ENCODE measurements at places on chromosomes 16 and 17.

GRCh38 chr16:75065149-75065505, 51.5 kb downstream of the LDHD start:
- DNase-seq: no peak

- DNase-seq: peak; percentile 80
Measured at GRCh38 chr17:17140590-17140980, 65.5 kb downstream of the PLD6 start.

- DNase-seq: no peak
Measured at GRCh38 chr16:77467821-77468335, 33.0 kb upstream of the ADAMTS18 start.

- no peak for DNase-seq
Measured at GRCh38 chr16:87694441-87695125, 71.2 kb downstream of the KLHDC4 start.

- no peak for DNase-seq
Measured at GRCh38 chr16:83728492-83728891, 79.3 kb upstream of the HSBP1 start.

GRCh38 chr17:57954397-57955182, 622 bp downstream of the CUEDC1 start:
- DNase-seq: peak; percentile 90

DNA sequence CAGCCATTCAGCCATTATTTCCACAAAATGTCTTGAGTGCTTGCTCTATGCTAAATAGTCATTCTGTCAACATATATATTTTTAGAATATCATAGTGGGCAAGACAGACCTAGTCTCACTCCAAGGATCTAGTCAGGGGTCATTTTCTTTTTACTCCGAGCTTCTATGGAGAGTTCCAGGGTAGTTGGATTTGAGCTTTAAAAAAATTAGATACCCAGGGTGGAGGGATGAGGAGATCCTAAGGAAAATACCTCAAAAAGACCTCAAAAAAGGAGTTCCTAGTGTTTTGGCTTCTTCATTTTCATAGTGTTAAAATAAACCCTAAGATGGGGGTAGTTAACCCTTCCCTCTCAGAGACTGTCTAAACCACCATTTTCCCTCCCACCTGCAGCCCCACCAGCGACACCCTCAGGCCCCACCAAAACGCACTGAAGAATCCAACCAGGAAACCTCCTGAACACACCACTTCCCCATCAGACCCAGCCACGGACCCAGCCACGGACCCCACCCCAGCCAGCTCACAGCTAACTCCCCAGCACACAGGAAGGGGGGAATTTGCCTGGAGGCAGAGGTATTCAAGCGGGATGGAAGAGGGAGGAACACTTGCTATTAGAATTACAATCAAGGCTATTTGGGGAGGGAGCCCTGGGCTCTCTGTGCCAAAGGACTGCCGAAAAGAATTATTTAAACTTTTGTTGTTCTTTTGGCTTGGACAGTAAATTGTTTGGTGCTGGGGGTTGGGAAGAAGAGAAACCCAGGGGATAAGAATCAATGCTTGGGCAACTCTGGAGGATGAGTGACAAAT, 2.2 kb downstream of the ETV4 start:
- DNase-seq: no peak

DNA sequence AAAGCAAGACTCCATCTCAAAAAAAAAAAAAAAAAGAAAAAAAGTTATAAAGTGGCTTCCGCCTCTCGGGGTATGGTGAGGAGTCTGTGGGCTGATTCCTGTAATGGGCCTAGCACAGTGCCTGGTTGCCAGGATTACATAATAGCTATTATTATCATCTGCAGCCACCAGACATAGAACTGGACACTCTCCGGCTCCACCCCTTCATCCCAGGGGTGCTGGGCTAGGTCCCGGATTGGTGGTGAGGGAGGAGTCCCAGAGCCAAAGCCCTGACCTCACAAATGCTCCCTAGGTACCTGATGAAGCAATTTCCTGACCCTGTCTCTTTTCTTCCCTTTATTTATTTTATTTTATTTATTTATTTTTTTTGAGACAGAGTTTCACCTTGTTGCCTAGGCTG, 11.6 kb upstream of the ADGRG1 start:
- no peak for DNase-seq

GRCh38 chr16:50595859-50596258, 47.7 kb downstream of the NKD1 start:
- DNase-seq: no peak

DNA sequence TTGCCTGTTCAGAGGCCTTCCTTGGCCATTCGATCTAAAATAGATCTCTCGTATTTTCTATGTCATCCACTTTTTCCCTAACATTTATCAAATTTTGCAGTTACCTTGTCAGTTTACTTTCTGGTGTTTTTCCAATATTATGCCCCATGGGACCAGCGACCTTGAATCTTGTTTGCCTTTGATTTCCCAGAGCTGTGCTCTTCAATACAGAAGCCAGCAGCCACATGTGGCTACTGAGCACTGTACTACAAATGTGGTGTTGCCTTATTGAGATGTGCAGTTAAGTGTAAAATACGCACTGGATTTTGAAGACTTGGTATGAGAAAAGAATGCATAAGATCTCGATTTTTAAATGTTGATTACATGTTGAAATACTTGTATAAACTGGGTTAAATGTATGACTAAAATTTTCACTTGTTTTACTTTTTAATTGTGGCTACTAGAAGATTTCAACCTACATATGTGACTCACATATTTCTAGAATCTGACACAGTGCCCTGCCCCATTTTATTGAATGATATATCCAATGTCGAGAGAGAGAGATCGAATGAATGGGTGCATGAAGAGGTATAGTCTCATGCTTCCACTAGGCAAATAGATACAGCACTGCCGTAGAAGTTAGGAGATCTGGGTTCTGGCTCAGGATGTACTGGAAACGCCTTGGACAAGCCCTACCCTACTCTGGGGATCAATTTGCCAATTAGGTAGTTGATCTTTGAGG, 824 bp upstream of the PSME3 start:
- no peak for DNase-seq

DNA sequence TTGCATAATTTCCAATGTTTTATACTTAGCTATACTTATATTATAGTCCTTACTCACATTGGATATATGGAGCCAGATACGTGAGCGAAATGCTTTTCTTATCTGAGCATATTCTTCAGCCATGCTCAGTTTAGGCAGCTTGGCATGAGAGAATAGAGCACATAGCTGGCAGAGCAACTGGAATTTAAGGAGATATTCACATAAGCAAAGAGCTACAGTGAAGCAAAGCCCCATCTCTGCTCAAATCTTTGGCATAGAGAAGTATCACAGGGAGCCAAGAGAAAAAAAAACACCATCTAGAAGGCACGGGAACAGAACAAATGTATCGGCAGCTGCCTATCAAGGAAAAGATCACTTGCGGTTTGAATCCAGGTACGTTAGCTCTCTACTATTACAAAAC, 734.2 kb upstream of the KIF2B start:
- no peak for DNase-seq

DNA sequence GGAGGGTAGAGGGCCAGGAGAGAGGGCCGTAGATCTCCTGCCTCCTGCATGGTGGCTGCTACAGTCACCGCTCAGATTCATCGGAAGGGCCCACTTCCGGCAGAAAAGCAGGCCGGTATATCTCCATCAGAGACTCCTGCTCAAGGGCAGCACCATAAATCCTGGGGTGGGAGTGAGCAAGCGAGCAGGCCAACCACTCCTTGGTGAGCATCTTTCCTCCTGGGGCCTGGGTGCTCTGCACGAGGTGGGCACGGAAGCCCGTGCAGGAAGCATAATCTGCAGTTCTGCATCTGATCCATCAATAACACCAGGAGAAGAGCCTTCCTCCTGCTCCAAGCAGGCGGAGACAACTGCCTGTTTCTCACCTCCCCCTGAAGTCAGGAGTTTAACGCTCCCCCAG, 57.4 kb upstream of the TMEM132E start:
- no peak for DNase-seq

DNA sequence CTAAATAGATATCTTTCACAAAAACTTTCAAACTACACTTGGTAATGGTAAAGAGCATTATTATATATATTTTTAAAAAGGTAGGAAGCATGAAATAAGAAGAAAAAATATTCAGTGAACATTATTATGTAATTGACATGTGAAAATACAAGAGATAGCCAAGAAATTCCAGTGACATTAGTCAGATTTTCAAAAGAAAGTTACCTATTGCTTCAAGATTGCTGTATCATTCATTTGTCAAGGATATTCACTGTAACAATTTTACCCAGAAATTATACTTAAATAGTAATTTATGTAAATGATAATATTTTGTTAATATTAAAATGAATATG, 350.2 kb downstream of the KIF2B start:
- no peak for DNase-seq

GRCh38 chr17:40355123-40355803, 9.3 kb downstream of the GJD3 start:
- peak; percentile 55 for DNase-seq

GRCh38 chr16:30478766-30479478, 6.4 kb downstream of the ITGAL start:
- no peak for DNase-seq

- peak; percentile 87 for DNase-seq
Measured at GRCh38 chr17:77475016-77475976, 334.5 kb downstream of the SEC14L1 start.

All from EH (cell line).